ENCODE measurements at places on chromosomes 16 and 17.

- DNase-seq = peak; percentile 55
Measured at GRCh38 chr16:87550495-87550961, 51.8 kb upstream of the JPH3 start.

DNA sequence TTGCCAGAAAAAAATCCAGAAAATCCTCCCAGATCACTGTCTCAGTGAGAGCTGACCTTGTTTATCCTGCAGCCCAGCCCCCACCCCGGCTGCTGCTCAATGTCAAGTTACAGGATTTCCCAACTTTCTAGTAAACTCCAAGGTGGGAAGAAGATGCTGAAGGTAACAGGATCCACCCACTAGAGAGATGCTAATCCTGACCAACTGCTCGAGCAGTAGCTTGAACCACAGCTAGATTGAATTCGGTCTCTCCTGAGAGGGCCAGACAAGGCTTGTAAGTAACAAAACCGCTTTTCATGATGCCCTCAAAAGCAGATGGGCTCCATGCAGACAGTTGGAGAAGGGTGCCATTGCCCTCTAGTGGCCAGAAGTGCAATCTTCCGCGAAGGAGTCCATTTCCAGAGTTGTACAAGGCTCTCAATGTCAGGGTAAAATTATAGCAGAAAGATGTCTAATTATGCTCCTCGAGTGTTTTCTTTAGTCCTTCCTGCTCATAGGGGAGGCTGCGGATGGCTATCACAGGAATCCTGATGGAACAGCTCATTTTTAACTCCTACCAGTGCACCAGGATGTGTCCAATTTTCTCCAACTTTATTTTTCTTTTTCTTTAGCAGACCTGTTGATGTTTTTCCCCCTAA is 3.9 kb downstream of the CDH11 start:
- DNase-seq = peak; percentile 90

- no peak for DNase-seq
Measured at GRCh38 chr16:24883714-24884151, 38.0 kb downstream of the SLC5A11 start.

- no peak for DNase-seq
Measured at GRCh38 chr17:4901108-4901647, 1.7 kb downstream of the CHRNE start.

GRCh38 chr16:21666772-21667171 is 3.0 kb downstream of the OTOA start:
- no peak for DNase-seq

- no peak for DNase-seq
Measured at GRCh38 chr17:17698869-17699351, 17.7 kb downstream of the RAI1 start.

DNA sequence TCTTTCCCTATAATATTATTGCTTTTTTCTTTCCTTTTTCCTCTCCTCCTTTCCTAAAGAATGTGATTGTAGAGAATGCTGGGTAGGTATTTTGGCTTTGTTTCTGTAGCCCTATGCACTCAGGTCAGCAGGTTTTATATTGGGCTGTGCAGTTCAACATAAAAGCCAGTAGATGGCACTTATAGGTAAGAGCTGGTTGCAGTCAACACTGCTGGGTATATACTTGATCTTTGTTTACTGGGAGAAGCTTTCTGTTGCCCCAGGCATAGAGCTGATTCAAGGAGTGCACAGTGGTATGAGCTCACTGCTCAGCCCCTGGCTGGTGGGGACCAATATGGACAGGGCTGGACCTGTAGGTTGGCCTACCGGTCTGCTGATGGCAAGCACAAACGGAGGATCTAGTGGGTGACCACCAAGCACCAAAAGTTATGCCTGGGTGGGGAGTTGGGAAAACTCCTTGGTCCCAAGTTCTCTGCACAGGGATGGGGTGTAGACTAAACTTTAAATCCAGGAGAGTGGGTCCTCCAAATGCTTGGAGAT is 378.9 kb downstream of the PMP22 start:
- DNase-seq = no peak

GRCh38 chr16:18055411-18055916 is 281.1 kb downstream of the NPIPA8 start:
- no peak for DNase-seq

DNA sequence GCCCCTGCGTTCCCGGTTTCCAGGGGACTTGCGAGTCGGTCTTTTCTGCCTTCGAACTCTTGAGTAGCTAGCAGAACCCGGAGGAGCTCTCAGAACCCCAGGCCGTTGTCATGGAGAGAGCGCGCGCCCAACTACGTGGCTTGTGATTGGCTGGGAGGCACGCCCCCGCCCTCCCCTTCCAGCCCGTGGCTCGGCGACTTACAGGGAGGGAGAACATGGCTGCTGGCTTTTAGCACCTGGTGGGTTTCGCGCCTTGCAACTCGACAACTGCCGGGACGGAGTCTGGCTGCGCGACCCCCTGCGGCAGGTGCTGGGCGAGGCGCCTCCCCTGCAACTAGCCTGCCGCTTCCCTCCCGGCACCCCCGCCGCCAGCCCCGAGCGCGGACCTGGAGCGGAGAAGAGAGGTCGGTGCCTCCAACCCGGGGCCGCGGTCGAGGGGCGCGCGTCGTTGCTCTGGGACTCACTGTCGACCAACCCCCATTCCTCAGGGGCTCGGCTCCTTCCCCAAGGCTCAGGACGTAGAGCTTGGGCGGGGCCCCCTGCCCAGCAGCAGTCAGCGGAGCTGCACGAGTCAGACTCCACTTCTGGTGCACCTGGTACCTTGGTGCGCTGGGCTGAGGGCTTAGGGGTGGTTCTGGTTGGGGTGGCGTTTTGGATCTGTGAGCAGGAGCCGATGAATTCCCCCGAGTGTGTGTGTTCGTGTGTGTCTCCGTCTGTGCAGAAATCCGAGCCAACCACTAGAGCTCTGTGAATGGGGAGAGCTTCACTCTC is 9.0 kb upstream of the ZFP90 start:
- DNase-seq = peak; percentile 92

DNA sequence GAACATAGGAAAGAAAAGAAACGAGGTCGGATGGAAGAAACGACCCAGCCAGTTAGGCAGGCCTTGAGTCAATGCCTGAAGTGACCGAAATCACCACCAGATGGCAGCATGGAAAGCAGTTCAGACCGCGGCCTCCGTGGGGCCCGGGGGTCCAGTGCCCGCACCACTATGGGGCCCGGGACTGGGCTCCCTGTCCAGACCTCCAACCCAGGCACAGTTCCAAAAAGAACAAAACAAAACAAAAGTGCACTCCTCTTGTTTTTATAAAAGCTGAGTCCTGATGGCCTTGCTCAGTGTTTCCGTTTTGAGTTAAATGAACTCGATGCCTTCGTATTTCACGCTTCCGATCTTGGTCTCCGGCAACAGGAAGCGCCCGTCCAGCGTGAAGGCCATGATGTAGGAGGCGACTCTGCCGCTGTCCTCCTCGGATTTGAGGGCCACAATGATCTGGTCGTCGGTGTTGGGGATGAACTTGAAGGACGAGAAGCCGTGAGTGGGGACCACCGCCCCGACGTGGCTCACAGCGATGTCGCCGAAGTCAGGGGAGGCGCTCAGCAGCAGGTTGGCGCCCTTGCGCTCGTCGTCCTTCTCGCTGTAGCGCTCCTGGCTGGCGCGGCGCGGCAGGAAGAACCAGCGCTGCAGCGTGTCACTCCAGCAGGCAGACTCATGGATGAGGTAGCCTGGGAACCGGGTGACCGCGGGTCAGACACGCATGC is 13.7 kb upstream of the LGALS3BP start:
- peak; percentile 50 for DNase-seq

DNA sequence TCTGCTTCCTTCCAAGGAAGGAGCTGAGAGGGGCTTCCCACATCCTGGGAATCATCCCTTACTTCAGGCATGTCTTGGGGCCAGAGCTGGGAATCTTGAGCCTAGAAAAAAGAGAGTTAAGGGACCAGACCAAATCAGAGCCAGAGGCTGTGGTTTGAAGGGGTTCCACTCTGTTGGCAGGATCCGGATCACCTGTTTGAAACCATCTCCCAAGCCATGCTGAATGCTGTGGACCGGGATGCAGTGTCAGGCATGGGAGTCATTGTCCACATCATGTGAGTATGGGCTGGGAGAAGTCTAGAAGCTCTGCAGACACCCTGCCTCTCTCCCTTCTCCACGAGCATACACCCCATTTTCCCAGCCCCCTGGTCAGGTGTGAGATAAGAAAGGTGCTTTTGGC is 9.7 kb downstream of the PSMB3 start:
- no peak for DNase-seq

GRCh38 chr16:78321620-78322360 is 222.3 kb downstream of the WWOX start:
- DNase-seq = no peak

DNA sequence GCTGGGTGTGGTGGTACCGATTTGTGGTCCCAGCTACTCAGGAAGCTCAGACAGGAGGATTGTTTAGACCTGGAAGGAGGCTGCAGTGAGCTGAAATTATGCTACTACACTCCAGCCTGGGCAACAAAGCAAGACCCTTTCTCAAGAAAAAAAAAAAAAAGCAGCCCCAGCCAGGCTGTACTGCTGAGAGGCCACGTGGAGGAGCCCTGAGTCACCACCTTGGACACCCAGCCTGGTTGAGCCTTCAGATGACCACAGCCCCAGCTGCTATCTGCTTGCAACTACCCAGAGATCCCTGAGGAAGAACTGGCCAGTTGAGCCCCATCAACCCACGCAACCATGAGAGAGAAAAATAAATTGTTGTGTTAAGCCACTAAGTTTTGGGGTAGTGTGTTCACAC is 23.6 kb upstream of the GPRC5C start:
- DNase-seq = no peak

GRCh38 chr17:45939395-45939794 is 45.0 kb downstream of the MAPT start:
- DNase-seq = no peak

DNA sequence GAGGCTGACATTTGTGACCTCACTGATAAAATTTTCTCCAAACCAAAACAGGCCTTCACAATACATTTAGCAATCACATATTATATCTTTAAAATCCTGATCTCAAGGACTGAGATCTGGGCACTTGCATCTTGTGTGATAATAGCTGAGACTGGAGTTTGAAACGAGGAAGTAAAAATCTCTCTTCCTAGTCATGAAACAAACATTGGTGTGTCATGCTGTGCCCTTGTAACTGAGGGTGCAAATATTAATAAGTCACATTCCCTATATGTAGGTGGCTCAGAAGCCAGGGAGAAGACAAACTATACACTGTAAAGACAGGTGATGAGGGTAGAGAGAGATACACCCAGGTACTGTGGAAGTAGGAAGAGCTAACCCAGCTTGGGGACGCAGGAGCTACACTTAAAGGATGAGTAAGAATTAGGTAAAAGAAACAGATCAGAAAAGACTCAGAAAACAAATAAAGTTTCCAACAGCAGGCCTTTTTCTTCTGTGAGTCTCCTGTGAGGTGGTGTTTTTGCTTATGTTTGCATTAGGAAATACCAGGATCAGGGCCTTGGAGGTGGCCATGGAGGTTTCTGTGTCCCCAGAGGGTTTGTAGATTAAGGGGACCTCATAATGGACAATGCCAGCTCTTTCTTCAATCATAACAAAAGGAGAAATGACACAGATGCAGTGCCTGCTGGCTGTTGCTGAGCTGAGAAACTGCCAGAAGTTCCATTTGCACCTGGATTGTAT is 335.7 kb downstream of the GRIN2A start:
- no peak for DNase-seq

- DNase-seq = peak; percentile 13
Measured at GRCh38 chr17:83191388-83192160, 112.2 kb downstream of the METRNL start.

- DNase-seq = no peak
Measured at GRCh38 chr16:79009896-79010295, 590.6 kb downstream of the MAF start.

DNA sequence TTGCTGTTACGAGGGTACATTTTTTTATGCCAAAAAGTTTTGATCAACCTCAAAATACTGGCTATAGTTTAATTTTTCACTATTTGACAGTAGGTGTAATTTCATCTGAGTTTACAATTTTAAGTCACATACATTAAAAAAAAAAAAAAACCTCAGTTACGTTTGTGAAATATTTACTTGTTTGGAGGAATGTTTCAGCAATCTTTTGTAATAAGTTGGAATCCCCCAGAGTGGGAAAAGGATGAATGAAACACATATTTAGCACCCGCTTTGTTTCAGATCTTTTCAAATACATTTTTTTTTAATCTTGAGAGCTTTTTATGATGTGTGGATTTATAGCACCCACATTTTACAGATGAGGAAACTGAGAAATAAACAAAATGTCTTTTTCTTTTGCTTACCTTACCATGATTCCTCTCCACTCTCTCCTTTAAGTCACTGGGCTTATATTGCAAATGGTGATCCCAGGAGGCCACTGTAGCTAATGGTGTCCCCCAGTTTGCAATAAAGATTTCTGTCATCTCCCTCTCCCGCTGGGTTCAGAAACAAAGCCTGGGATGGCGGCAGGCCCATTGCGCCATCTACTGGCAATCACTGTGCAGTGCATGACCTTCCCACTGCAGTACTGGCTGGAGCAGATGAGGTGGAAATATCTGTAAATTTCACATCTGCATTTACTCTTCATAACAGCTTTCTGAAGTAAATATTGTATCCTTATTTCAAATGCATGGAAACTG is 27.7 kb downstream of the TBC1D3B start:
- DNase-seq = peak; percentile 75

DNA sequence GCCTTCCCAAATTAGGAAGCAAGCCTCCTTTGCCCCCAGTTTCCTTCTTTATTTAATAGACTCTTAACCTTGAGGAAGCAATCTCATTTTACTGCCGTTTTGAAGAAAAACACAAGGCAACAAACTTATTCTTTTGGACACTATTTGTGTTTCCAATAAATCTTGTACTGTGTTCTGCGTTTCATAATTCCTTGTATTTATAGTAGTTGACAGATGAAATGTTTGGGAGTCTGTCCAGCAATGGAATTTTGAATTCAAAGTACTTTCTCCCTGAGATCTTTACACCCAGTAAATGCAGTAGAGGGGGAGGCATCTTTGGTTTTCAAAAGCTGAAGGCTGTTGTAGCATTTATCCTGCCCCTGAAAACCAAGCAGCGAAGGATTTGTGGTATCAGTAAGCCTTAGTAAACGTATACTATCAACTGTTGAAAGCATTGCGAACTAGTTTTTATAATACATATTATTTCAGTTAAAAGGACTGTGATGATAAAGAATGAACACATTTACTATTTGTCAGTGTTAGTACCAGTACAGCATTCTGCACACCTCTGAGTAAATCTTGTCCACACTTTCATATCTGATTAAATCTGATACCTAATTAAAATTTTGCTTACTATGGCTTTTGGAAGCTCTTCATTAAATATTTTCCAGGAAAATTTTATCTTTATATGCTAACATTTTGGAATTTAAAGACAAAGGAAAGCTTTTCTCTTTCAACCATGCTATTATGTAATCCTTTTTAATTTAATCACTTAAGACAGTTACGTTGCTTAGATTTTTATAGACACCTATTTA is 83.1 kb downstream of the TNRC6C start:
- DNase-seq = no peak

DNA sequence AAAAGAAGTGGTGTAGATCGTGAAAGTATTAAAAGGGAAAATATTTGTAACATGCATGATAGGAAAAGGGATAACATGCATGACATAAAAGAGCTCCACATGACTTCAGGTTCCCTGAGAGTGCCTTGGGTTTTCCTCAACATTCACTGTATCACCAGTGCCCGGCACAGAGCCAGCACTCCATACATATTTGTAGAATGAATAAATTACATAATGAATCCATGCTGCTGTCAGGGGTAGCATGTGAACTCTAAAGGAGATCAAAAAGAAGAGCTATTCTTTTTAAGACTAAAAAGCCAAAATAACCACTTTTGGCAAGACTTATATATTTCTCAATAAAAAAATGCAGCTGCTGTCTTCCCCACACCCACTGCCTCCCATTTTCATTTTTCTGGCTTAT is 2.7 kb upstream of the ZNF594 start:
- no peak for DNase-seq
